ENCODE measurements at places on chromosomes 4 and X.

- DNase-seq, result no peak
Observed at GRCh38 chr4:112343330-112344080, 46.3 kb downstream of the ALPK1 start.

- DNase-seq, result peak; percentile 1
Observed at GRCh38 chr4:98204236-98204553, 57.0 kb upstream of the RAP1GDS1 start.

DNA sequence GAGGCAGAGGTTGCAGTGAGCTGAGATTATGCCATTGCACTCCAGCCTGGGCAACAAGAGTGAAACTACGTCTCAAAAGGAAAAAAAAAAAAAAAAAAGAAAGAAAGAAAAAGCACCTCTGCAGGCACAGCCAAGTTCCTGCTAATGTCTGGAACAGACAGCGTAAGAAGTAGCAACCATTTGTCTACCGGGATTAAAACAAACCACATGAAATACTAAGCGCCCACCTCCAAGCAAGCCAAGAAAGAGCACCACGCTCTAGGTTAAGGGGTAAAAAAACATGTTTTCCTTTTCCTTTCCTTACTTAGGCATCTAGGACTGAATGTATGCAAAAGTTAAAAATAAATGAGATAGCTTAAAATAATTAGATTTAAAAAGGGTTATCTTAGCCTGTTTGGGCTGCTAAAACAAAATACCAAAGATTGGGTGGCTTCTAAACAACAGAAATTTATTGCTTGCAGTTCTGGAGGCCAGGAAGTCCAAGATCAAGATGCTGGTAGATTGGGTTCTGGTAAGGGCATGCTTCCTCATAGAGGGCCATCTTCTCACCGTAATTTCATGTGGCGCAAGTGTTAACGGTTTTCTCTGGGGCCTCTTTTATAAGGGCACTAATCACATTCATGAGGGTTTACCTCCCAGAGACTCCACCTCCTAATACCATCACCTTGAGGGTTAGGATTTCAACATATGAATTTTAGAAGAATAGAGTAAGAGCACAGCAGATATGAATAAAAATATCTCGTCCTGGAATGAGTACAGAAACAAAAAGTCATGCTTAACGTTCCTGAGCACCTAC lies 12.3 kb downstream of the GPC4 start:
- no peak for DNase-seq

GRCh38 chrX:32572644-32573043 lies 638.7 kb downstream of the DMD start:
- no peak for DNase-seq

GRCh38 chr4:6393066-6393465 lies 79.3 kb downstream of the PPP2R2C start:
- no peak for DNase-seq

DNA sequence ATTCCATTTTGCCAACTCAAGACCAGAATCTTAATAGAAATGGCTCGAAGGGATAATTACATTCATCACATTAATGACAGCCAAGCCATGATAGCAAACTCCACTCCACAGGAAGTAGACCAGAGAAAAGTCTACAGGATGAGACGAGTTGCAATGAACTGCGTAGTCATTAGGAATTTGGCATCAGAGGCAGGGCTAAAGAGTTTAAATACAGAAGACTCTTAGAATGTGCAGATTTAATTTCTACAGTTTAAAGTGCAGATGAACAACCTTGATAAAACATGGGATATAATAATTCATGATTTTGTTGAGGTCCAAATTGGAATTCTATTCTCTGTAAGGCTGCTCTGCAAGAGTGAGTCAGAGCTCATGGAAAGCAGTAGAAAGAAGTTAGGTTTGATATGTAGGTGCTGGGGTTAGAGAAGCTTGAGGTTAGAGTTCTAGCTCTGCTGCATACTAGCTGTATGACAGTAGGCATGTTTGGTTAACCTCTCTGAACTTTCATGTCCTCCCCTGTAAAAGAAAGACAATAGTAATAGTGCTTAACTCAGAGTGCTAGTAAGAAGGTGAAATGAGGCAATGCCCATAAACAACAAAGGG lies 32.2 kb downstream of the LNX1 start:
- no peak for DNase-seq

DNA sequence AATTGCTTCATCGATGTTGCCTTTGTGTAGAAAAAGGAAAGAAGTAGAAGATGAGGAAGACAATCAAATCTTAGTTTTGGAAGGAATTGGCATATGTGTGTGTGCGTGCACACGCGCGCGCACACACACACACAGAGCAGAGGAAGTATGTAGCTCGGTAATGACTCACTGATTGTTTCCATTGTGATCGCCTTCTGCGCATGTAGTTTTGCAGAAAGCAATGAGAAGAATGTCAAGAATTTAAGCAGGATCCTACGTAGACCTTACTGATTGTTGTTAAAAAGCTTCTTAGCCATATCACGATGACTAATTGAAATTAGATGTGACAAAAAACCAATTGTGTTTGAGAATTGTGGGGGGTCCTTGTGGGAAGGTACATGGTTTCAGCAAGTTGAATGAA lies 12.8 kb upstream of the LIMCH1 start:
- DNase-seq, result no peak

DNA sequence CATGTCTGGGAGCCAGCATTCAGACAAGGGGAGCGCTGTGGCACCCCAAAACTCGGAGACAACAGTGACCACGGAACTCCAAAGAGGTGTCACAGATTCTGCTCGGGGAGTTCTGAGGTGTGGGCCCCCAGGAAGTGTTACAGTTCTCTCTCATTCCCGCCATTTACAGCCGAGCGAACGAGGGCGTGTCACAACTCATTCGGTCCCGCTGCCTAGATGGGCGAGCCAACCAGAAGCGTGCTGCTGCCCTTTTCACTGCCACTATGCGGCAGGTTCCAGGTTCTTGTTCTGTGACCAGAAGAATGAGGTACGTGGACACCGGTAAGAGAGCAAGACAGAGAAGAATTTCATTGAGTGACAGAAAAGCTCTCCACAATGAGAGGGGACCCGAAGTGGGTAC lies 1370.6 kb upstream of the AGA start:
- no peak for DNase-seq

- peak; percentile 61 for DNase-seq
Observed at GRCh38 chrX:40145001-40145922, 47.5 kb upstream of the BCOR start.

DNA sequence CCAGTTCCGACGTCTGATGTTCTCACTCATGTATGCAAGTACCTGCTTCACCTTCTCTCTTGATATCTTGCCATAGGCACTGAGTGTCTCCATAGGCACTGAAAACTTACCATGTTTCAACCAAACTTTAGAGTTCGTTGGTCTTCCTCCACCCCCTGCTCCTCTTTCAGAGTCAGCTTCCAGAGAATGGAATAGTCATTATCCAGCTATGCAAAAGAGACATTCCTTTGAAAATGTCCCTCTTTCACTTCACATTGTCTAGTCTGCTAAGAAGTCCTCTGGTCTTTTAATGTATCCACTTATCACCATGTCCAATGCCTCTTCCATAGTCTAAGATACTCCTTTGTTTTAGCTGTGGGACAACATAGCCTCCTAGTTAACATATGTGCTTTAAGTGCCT lies 566.0 kb upstream of the TENM3 start:
- no peak for DNase-seq

DNA sequence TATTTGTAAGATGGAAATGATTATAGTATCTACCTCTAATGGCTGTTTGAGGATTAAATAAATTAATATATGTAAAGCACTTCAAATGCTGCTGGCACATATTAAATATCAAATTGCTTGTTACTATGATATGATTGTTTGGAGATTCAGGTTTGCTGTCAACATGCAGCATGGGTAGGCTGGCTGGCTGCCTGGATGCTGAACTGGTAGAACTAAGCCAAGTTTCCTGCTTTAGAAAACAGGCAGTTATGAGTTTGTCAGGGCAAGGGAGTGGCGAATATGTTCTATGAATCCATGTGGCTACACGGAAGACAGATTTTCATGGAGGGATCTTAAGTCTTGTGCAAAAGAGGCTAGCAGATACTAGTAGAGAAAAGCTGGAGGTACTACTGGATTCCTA lies 239.6 kb downstream of the GBA3 start:
- DNase-seq, result no peak

- DNase-seq, result no peak
Observed at GRCh38 chr4:145755802-145756201, 75.9 kb downstream of the C4orf51 start.

GRCh38 chr4:79181190-79181589 lies 144.7 kb downstream of the NAA11 start:
- no peak for DNase-seq

DNA sequence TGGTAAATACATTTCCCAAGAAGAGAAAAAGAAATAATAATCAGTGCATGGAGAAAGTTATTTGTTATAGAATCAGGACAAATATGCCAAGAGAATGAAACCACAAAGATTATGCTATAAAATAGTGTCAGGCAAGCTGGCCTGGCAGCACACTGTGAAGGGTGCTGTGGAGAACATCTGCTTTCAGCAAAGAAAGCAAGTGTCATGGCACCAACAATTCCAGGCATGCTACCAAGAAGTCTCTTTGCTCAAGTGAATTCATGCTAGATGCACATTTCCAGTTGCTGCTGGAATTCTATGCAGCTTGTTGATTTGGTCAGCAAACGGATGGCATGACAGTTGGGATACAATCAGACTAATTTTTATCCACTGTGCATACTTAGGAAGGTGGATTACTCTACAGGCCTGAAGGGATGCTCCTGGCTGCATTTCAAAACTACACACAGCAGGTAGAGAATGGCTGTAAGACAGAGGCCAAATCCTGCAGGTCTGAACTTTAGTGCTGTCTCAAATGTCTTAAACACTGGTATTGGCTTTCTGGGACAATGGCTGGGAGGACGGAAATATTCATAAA lies 154.6 kb upstream of the FAT1 start:
- DNase-seq, result no peak

DNA sequence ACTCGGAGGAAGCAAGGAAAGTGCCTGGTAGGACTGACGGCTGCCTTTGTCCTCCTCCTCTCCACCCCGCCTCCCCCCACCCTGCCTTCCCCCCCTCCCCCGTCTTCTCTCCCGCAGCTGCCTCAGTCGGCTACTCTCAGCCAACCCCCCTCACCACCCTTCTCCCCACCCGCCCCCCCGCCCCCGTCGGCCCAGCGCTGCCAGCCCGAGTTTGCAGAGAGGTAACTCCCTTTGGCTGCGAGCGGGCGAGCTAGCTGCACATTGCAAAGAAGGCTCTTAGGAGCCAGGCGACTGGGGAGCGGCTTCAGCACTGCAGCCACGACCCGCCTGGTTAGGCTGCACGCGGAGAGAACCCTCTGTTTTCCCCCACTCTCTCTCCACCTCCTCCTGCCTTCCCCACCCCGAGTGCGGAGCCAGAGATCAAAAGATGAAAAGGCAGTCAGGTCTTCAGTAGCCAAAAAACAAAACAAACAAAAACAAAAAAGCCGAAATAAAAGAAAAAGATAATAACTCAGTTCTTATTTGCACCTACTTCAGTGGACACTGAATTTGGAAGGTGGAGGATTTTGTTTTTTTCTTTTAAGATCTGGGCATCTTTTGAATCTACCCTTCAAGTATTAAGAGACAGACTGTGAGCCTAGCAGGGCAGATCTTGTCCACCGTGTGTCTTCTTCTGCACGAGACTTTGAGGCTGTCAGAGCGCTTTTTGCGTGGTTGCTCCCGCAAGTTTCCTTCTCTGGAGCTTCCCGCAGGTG lies 637 bp downstream of the AR start:
- peak; percentile 2 for DNase-seq

DNA sequence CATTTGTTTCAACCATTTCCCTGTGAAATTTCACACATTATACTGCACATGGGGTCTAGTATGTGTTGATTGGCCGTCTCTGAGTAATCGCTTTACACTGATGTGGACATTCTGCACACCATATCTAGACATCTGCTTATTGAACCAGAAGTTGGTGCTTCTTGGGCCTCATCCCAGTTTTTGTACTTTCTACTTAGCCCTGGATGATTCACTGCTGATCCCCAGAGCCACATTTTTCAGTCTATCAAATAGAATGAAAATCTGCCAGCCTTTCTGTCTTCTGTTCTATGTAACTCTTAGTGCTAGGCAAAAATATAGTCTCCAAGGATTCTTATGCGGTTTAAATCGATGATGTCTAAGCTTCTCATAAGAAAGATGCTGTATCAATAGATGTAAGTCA lies 40.5 kb upstream of the RELL1 start:
- DNase-seq, result no peak

- DNase-seq, result no peak
Observed at GRCh38 chr4:94285666-94286065, 57.0 kb downstream of the HPGDS start.

- no peak for DNase-seq
Observed at GRCh38 chr4:123835831-123836590, 439.4 kb downstream of the SPRY1 start.

- no peak for DNase-seq
Observed at GRCh38 chr4:85165808-85166207, 199.3 kb upstream of the WDFY3 start.

DNA sequence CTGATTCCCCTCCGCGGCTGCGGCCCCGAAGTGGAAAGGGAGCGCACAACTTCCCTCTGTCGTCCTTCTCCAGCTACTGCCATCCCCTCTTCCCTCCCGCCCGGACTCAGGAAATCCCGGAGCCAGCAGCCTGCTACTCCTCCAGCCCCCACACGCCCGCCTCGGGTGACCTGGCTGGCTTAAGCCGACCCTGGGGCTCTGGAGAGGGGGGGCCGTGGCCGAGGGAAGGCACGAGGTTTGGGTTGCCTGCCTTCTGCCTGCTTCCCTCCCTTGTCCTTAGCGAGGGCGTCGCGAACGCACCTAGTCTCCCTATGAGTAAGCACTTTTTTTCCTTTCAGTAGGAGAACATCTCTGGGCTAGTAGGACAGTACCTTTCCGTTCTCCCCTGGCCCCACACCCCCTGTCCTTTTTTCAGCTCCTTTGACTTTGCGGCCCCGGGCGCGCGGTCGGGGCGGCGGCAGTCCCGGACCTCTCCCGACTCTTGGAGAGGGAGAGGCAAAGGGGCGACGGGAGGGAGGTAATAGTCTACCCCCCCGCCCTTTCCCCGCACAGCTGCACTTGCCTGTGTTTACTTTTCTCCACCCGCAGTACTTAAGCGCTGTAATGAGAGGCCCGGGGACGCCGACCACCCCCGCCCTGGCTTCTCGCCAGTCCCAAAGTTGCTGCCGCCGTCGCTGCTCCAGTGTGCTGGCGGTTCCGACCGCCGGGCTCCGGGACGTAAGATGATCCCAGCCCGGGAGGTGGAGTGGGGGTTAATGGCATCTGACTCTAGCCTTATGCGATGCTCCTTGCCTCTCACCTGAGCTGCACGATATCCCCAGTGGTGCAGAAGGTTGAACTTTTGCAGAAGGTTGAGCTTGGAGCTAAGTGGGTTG lies 868 bp downstream of the PLS3 start:
- peak; percentile 4 for DNase-seq

DNA sequence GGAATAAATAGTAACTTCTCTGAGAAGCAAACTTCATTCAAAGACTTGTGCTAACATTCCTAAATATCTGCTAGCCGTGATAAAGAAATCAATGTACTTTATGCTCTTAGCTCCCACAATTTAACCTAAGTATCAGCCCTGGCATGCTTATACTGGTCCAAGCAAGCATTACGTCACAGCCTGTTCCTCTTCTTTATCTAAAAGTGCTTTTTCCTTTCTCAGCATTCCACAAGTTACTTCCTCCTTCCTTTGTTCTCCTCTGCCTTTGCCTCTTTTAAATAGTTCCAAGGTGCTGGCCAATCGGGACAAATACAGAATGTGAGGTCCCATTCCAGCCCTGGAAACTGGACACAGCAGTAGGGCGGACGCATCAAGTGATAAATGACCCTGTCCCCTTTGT lies 249.6 kb downstream of the DHRSX start:
- DNase-seq, result no peak

Measured in hematopoietic multipotent progenitor cell treated with erythropoietin and hydrocortisone succinate and interleukin-3 and kit ligand, for 6 days (in vitro differentiated cells).